Aorta (tissue), 5 donors: ENCODE measurements at places on chromosomes 6 and 20. TPM values are rescaled to one million over a fixed set of nuclear protein-coding genes. Genes with fewer than 3 reads are reported as not detected.
A peak's percentile ranks its signal among the peaks of the same experiment; 100 is the strongest.

DNA sequence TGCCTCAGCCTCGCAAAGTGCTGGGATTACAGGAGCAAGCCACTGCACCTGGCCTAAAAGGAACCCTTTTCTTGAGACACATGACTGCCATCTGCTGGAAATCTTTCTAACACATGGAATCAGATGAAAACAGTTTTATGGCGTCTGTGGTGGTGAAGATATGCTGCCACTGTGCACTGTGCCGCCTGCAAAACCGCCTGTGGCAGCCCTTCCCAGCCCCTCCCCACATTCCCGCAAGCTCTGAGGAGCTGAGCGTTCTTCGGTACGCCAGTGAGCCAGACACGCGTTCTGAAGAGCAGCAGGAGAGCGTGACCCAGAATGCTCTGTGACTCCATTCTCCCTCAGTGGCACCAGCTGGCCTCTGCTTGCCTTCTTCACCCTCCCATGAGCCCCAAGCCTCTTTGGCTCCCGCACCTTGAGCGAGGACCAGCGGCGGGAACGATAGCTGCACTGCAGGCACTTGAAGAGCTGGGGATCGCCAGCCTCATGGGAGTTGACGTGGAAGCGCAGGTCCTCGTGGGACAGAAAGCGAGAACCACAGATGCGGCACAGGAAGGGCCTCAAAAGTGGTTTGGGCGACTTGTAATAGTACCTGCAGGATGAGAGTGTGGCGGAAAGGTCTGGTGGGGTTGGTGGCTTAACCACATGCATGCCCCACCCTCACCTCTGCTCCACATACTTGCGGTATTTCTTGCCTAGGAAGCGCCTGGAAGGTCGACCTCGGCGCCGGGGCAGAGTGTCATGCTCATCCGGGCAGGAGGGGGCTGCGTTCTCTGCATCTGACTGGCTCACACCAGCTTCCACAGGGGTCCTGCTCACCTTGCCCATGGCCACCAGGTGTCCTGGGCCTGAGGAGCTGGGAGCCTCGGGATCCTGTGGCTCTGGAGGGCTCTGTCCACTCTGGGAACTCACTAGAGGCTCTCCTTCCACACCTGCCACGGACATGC is 8.7 kb downstream of the ZNF335 start:
- peak; percentile 44 for DNase-seq

- no peak for DNase-seq
These were observed 16.8 kb downstream of the SIRPA start for GRCh38 chr20:1912053-1912452.

DNA sequence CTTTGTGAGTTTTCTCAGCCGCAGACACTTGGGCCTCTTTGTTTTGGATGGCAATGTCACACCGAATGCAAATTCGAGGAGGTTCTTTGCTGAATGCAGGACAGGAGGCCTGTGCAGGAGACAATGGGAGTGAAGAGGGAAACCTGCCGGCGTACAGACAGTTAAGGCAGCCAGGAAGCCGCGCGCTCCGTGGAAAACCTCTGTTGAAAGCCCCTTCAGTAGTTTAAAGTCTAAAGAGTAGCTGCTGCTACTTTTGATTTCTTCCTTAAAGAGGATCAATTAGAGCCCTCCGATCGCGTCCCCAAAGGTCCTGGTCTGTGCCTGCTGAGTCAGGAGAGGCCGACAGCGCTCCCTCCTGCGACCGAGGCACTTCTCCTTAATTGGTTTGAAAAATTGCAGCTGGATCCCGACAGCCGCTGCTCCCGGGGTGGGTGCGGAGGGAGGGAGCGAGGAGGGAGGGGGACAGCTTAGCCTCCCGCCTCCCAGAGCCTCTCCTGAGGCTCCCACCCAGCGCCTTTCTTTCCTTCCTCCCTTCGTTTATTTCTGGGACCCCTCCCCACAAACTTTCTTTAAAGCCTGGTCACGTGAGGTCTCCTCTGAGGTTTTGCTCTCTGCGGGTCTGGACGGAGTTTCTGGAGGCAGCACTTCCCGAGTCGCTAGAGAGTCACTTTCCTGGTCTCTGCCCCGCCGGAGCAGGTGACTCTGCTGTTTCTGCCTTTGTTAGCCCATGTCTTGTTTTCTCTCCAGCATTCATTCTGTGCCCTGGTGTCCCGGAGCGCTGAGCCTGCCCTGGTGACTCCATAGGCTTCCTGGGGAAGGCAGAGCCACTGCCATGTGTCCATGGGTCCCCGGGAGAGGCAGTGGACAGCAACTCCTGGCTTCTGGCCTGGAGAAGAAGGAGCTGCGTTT is 22.3 kb upstream of the RPP40 start:
- DNase-seq = peak; percentile 77

DNA sequence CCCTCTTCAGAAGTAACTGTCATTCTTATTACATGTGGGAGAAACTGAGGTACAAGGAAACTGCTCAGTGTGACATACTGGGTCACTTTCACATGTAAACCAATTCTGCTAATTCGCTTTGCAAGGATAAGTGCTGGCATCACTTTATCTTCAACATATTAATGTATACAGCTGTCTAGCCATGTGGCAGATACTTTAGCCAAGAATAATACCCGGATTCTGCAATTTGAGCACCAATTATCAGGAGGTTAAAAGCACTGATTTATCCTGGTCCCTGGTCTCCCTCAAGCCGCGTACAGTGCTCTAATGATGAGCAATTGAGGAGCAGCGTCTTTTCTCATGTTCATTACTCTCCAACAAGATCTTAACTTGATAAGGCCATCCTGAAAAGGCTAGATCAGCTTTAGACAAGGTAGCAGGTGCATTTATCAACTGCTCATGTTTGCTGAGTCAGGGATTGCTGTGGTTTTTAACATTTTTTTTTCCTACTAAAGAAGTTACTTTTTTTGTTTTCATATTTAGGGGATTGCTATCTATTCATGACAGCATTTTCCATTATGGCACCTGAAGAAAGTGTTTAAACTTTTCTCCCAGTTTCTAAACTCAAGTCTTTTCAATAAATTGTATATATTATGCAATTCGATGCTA is 1066.3 kb upstream of the MAP3K7 start:
- DNase-seq = no peak

Gene LAMA5
- 395 TPM for total RNA-seq

- no peak for DNase-seq
These were observed 9.7 kb upstream of the MATN4 start for GRCh38 chr20:45317826-45318225.

- no peak for DNase-seq
These were observed 114.7 kb downstream of the GJA10 start for GRCh38 chr6:90008908-90009501.

DNA sequence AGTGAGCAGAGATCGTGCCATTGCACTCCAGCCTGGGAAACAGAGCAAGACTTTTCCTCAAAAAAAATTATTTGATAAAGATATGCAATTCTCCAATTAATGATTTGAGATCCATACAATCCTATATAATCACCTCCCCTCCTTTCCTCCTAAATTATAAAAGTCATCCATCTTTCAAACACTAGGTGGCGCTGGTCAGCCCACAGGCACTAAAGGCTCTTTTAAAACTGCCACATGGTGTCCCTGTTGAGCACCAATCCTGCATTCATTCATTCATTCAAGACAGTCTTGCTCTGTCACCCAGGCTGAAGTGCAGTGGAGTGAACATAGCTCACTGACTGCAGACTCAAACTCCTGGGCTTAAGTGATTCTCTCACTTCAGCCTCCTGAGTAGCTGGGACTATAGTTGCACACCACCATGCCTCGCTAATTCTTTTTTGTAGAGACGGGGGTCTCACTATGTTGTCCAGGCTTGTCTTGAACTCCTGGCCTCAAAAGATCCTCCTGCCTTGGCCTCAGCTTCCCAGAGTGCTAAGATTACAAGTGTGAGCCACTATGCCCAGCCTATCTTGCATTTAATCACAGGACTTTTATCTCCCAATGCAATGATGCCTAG is 58.7 kb upstream of the SLC2A12 start:
- DNase-seq = no peak

DNA sequence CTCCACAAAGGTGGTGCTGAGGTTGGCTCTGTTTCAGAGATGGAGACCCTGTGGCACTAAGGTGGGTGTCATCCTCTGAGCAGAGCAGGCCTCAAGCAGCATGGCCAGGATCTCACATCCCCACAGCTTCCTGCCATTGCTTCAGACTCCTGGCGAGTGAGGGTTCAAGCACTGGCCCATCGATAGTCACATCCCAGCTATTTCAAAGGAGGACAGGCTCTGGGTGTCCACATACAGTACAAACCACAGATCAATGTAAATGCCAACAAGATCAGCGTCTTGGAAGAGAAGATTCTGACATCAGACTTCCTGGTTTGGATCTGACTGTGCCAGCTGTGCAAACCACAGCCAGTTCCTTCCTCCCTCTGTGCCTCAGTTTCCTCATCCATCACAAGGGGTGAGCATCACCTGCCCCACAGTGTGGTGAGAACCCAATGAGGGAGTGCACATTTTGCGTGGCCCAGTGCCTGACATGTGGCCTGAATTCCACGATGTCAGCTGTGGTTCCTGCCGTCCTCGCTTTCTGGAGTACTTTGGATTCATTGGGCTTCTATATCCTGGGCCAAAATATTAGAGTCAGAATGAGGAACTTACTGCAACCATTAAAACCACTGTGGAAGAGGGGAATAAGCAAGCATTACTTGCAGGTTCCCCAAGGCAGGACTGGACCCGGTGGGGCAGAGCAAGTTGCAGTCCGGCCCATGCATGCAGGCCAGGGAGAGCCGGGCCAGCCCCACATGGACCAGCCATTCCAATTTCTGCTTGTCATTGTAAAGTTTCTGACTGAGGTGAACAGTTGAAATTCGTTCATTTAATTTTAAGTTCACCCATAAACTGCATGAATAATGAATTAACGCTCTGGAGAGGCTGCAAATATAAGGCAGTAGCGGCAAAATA is 236.0 kb downstream of the TTLL2 start:
- DNase-seq = no peak

GRCh38 chr20:8647961-8648441 is 420.9 kb upstream of the PLCB4 start:
- peak; percentile 41 for DNase-seq

Gene OR2H2
- not detected for total RNA-seq

GRCh38 chr20:43691928-43692524 is 25.1 kb downstream of the MYBL2 start:
- DNase-seq = no peak

DNA sequence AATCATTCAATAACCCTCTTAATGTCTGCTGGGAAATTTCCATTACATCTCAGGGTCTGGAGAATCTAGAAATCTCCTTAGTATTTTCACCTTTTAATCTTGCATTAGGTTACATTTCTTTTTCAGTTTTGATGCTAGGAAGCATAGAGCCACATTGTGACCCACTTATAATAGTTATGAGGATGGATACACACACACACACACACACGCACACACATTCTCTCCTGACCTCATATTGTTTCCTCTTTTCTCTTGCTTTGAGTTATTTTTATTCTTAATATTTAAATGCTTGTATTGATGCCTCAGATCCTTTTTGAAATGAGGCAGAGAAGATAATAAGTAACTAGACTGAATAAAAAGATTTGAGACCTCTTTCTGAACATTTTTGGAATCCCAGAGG is 128.4 kb downstream of the KLHL32 start:
- DNase-seq = no peak

- no peak for DNase-seq
These were observed 137.1 kb upstream of the OLIG3 start for GRCh38 chr6:137631323-137631722.

- DNase-seq = peak; percentile 76
These were observed 181.6 kb upstream of the ECI2 start for GRCh38 chr6:4316867-4317400.

- DNase-seq = no peak
These were observed 75.9 kb downstream of the ATG5 start for GRCh38 chr6:106249658-106250057.

Gene CASP8AP2
- total RNA-seq = 20.6 TPM

- DNase-seq = no peak
These were observed 91.0 kb upstream of the RIPOR2 start for GRCh38 chr6:25026723-25027122.

- peak; percentile 84 for DNase-seq
These were observed at the start of gene NRSN2 for GRCh38 chr20:346640-347316. Gene NRSN2, plus strand, starts transcription at chr20:347111. Its CDS starts 2,533 bp downstream, at chr20:349644.

DNA sequence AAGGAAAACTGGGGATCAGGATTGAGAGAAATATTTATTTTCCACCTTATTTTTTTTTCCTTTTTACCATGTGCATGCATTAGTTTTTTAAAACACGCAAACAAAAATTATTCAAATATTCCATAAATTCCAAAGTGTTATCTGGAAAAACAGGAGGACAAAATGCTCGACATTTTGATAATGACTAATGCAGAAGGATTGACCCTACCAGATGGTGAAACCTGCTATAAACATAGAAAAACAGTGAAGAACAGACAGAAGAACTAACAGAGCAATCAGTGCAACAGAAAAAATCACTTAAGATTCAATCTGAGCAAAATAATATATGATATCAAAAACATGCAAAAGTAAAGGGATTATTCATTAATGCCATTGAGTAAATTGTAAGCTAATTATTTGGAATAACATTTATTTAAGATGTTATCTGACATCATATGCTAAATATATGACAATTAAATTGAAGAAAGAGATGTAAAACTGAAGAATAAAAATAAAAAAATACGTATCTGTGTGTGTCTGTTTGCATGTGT is 218.4 kb downstream of the LMBRD1 start:
- no peak for DNase-seq

DNA sequence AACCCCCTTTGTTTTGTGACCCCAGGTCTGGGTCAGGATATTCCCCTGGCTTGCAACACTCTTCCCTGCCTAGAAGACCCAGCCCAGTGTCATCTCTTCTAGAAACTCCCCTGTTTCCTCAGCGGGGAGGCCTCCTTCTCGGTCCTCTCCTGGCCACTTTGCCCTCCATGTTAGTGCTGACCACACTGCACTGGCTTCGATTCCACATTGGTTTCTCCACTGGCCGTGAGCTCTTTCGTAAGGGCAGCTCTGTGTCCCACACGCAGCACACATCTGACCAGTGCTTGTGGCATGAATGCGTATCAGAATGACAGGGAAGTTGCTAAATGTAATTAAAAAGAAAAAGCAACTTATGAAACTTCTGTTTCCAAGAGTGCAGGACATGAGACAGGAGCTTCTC is 49.4 kb upstream of the FNDC1 start:
- DNase-seq = no peak

Gene EPPIN
- not detected for total RNA-seq

GRCh38 chr6:166541366-166541765 is 45.1 kb downstream of the RAMACL start:
- no peak for DNase-seq

- no peak for DNase-seq
These were observed 13.8 kb downstream of the STX16 start for GRCh38 chr20:58664883-58665282.

DNA sequence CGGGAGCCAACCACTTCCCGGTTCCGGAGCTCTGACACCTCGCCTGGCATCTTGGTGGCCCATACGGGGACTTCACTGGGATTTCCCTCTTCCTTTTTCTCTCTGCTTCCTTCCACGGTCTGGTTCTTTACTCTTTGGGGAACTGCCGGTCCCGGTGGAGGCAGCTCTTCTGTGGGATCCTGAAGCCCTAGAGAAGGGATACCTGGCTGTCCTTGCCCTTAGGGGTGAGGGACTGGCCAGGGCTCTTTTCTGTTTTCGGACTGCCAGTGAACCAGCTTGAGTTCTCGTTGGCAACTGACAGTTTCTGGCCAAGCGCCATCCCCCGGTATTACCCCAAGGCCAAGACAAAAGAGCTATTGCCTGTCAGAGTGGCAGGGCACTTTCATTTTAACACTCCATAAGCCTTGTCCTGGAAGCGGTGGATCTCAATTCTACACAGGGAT is 880 bp upstream of the CPXM1 start:
- DNase-seq = no peak

Gene VSX1
- total RNA-seq = not detected

GRCh38 chr6:73054958-73055357 is 170.3 kb downstream of the KHDC1L start:
- DNase-seq = no peak

Gene ADAT2
- 9.1 TPM for total RNA-seq

Gene SLC22A3
- 61.0 TPM for total RNA-seq

Gene GOPC
- 21.2 TPM for total RNA-seq
